ENCODE measurements at places on chromosomes 5 and 9.
A peak's percentile ranks its signal among the peaks of the same experiment; 100 is the strongest.

GRCh38 chr9:8864545-8864896 is 1064.9 kb upstream of the DMAC1 start:
- DNase-seq, result no peak

GRCh38 chr5:38404667-38405276 is 146.4 kb downstream of the EGFLAM start:
- no peak for DNase-seq

DNA sequence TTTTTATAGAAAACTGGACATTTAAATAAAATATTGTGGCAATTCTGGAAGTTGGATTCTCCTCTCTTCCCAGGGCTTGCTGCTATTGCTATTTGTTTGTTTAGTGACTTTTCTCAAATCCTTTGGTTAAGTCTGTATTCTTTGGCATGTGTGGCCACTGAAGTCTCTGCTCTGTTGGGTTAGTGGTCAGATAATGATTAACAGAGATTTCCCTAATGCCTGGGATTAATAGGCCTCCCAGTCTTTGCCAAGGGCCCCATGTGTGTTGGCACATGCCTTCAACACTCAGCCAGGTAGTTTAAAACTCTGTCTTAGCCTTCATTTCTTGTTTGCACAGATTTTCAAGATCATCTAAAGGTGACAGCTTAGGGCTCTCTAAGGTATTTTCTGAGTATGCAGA is 92.8 kb upstream of the EPB41L4A start:
- peak; percentile 77 for DNase-seq

- no peak for DNase-seq
Observed at GRCh38 chr9:98226957-98227356, 28.5 kb downstream of the TBC1D2 start.

GRCh38 chr9:91986248-91986647 is 36.2 kb upstream of the ROR2 start:
- no peak for DNase-seq

DNA sequence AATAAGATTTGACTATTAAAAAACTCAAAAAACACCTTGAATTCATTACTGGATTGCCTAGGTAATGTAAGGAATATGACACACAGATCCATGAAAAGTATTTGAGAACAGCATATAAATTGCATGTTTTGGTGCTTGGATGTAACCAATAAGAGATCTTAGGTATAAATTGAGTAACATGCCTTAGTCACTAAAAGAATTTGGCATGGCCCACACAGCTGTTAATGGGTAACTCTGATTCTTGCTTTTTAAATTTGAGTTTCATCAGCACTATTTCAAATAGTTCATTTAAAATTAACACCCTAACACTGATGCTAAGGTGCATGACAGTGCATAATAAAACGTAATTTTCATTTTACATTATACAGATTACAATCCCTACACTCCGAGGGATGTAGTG is 779.3 kb upstream of the WWC1 start:
- DNase-seq, result no peak

- DNase-seq, result no peak
Observed at GRCh38 chr5:133457439-133458355, 154.6 kb downstream of the FSTL4 start.

GRCh38 chr5:130337179-130337888 is 433.1 kb downstream of the CHSY3 start:
- peak; percentile 29 for DNase-seq

DNA sequence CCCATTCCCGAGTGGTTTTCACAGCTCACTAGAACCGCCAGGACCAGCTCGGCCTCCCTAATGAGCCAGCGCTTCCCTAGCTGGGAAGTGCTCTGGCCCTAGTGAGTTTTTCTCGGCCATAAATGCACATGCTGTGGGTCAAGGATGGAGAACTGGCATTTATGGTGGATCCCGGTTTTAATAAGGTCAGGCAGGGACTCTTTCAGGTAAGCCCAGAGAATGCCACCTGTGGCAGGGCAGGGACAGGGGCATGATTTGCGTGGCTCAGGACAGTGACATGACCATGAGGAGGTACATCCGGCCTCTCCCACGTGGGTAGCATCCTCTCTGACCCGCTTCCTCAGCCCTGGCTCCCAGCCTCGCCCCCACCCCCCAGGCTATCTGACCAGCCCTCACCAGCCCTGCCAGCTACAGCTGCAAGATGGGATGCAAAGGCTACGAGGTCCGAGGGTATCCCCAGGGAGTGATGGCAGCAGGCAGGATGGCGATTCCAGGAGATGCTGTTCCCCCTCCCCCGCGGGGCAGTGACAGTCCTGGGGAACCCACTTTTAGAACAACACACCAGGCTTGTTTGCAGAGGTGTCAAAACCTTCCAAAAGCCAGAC is 60.3 kb upstream of the ADAMTS2 start:
- DNase-seq, result no peak

GRCh38 chr9:96856363-96857286 is 2.3 kb upstream of the ZNF782 start:
- no peak for DNase-seq

GRCh38 chr5:72662936-72663335 is 153.5 kb upstream of the TNPO1 start:
- no peak for DNase-seq

GRCh38 chr5:36876965-36877666 is 547 bp downstream of the NIPBL start:
- DNase-seq, result no peak

GRCh38 chr5:134070725-134071613 is 43.5 kb upstream of the TCF7 start:
- DNase-seq, result no peak

GRCh38 chr9:122016744-122017143 is 76.4 kb downstream of the TTLL11 start:
- DNase-seq, result no peak

- DNase-seq, result no peak
Observed at GRCh38 chr5:159915904-159916840, at the start of gene ADRA1B. ADRA1B (plus strand) TSS chr5:159916482; CDS start chr5:159916906, 424 bp downstream.

All from kidney epithelial cell (primary cell).